ENCODE measurements at places on chromosomes 6 and 20. TPM values are rescaled to one million over a fixed set of nuclear protein-coding genes. Genes with fewer than 3 reads are reported as not detected.

DNA sequence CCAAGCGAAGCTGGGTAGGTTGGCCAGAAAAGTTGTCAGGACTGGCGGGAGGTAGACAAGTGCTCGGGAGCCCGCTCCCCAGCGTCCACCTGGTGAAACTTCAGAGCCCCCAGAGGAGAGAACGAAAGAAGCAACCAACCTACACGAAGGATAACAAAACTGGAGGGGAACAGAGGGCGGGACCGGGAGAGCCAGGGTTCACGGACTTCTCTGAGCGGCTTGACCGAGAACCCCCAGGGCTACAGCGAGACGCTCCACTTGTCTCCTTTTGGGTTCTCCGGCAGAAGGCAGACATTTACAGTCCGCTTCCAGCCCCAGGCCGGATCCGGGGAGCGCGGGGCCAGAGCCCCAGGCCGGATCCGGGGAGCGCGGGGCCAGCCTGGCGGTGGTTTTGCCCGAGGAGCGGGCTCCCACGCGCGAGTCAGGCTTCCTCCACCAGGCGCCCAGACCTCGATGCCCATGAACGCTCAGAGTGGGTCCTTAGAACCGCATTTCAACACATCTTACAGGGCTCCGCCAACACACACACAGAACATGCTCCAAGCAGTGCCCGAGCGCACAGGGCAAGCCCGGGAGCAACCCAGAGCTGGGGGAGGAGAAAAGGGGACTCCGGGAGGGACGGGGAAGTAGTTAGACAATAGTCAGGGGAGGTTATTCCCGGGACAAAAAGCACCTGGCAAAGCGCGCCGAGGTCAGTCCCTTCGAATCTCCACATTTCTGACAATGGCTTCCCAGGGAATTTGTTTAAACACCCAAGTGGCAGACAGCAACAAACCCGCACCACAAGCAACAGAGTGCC is 1.1 kb downstream of the PTPRK start:
- DNase-seq, result peak; percentile 23

DNA sequence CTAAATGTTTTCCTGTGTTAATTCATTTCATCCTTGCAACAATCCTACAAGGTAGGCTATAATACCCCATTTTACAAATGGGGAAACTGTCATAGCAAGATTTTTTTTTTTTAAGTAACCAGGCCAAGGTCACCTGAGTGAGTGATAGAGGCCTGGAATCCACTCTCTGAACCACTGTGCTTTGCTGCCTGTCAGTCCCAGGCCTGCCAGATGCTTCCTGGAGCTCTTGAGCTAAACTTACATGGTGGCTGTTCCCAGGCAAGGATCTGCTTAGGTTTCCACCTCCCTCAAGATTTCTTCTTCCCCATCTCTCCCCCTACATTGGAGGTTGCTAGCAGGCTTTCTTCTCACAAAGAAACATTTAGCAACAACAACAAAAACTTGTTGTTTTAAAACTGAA is 32.7 kb upstream of the RNF8 start:
- DNase-seq, result no peak

DNA sequence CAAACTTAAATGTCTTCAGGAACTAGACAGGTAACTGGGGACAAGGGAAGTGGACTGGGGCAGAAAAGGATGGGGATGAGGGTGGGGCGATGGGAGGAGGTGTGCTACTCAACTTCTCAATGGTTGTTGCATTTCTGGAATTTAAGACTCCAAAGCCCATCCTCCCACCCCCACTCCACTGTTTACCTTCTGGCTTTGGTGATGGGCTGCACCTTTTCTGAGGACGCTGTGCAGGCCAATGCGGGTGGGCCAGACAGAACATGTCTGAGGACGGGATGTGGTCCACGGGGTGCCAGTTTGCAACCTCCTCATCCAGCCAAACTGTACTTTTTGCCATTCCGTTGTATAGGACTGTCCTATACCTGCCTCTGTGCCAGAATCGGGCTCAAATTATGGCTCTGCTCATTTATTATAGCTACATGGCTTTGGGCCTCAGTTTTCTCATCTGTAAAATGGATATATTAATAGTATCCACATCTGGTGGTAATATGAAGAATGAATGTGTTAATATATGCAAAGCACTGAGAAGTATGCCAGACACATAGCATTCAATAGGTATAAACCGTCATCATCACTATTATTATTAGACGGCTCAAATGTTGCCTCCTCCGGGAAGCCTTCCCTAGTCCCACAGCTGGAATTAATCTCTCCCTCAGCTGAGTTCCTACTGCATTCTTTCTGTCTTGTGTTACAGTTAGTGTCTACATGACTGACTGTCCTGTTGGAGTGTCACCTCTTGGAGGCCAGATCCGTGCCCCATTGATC is 31.0 kb upstream of the VEGFA start:
- peak; percentile 72 for DNase-seq

DNA sequence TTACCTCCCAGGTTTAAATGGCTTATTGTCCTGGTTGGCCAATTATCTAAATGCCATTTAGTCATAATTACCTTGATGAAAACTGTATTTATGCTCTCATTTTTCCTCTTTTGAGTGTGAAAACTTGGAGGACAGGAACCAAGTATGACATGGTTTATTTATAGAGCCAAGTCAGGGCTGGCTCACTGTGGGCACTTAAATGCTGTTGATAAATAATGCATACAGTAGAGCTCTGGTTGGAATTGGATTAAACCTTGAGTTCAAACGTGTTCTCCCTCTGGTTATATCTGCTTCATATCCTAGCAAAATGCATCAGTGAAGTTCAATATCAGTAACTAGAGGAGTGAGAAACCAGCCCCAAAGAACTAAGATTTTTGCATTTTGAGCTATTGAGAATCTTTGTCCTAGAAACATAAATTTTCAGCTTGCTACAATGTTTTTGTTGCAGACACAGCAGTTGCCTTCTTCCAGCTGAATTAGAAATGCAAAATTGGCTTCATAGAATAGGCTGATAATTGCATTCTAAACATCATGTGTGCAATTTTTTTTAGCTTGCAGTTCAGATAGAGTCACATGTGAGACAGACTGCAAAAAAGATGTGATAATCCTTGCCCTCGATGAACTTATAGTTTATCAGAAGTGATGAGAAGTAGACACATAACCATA is 255.8 kb downstream of the BTBD3 start:
- DNase-seq, result no peak

DNA sequence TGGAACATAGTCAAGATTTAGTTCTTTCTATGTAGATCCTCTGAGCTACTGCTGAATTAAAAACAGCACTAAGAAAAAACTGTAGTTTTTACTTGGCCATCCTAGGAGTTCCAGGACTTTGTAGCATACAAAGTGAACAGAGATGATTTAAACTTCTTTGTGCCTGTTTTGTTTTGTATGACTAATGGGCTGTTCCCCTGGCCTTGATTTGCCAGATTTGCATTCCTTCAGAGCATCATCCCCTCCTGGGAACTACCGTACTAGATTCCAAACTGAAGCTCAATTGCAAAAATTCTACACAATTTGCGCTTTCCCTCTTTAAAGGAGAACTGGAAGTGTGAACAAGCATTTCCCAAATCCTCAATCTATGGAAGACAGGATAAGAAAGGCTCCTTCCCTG is 23.1 kb downstream of the ACOT13 start:
- DNase-seq, result no peak

DNA sequence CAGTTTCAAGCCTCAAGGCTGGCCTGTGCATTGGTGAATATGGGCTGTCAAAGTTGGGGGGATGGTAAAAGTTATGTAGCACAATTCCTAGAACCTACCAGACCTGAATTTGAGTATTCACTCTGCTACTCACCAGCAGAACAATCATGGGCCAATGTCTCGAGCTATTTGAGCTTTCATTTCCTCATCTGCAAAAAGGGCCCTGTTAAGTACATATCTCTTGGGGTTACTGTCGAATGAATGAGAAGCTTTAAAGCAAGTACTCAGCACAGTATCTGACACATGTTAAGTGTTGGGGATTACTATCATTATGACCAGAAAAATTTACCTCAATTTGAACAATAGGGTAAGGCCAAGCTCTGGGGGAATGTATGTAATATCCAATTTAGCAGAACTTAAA is 13.5 kb upstream of the ENPP4 start:
- DNase-seq, result no peak

Gene NMBR
- total RNA-seq, result not detected

Gene OR12D3
- not detected for total RNA-seq

Gene FKBP1A
- total RNA-seq, result 46.9 TPM

Gene TSHZ2
- 1.6 TPM for total RNA-seq

Gene GNMT
- not detected for total RNA-seq

Gene ZNF311
- 3.8 TPM for total RNA-seq

Measured in bronchial epithelial cell (primary cell).